A673 (cell line): ENCODE measurements at places on chromosomes 7 and 10. TPM values are rescaled to one million over a fixed set of nuclear protein-coding genes. Genes with fewer than 3 reads are reported as not detected.

Gene C7orf57
- total RNA-seq: not detected in 2 replicates

Gene LLCFC1
- total RNA-seq: not detected in 2 replicates

Gene PLXDC2
- 69.6 and 74.8 TPM in 2 replicates for total RNA-seq

Gene MET
- total RNA-seq: 5.7 and 6.8 TPM in 2 replicates

Gene TFPI2
- 6.1 and 7.8 TPM in 2 replicates for total RNA-seq

Gene ST8SIA6
- not detected in 2 replicates for total RNA-seq

Gene CALML5
- total RNA-seq: not detected in 2 replicates

Gene SLC18A2
- 0.06 TPM in 1 of 2 replicates, not detected in the other for total RNA-seq
